ENCODE measurements at places on chromosomes 2 and 18.

DNA sequence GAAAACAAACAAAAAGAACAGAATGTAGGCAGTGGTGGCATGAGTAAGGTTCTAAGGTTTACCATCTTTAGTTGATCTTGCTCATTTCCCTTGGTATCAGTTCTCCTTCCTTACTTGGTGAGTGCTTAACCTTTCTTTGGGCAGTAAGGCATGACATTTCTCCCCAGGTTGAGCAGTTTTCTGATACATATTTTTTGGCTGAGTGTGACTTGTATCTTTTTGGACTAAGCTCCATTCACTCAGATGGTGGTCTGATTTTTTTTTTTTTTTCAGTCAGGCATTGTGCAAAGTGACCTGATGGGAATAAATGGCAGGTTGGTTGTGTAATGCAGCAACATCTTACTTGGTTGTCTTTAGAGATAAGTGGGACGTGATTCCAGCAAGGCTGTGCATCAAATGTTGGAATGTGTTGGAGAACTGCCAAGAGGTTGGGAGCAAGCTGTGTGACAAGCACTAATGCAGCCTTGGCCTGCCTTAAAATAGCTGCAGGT lies 15.1 kb downstream of the SPTBN1 start:
- no peak for DNase-seq

GRCh38 chr2:105426626-105427292 lies 27.9 kb upstream of the FHL2 start:
- DNase-seq, result no peak

- DNase-seq, result peak; percentile 47
Measured at GRCh38 chr2:73979021-73979420, 5.7 kb upstream of the TET3 start.

GRCh38 chr2:150676747-150677383 lies 189.4 kb upstream of the RND3 start:
- DNase-seq, result no peak

- DNase-seq, result no peak
Measured at GRCh38 chr2:37287966-37288365, 36.7 kb downstream of the PRKD3 start.

- no peak for DNase-seq
Measured at GRCh38 chr18:68714366-68714711, 569 bp downstream of the TMX3 start.

DNA sequence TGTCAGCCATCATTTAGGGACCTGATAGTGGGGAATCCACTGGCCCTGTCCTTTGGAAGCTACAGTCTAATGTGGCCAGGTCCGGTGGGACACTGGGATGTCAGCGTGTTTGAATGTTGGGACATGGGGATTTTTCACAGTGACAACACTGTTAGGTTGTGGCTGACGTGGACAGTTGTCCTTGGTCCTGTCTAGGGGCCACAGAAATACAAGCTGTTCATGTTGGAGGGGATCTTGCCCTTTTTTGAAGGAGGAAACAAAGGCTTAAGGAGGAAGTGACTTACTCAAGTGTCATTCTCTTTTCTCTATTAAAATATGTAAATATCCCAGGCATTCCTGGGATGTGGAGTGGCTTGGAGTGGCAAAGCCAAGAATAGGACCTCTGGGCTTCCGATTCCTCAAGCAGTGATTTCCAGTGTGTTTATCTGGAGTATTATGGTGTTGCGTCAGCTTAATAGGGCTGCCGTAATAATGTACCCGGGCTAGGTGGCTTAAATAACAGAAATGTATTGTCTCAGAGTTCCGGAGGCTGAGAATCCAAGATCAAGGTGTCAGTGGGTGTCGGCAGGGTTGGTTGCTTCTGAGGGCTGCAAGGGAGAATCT lies 8.5 kb downstream of the ACOXL start:
- no peak for DNase-seq

DNA sequence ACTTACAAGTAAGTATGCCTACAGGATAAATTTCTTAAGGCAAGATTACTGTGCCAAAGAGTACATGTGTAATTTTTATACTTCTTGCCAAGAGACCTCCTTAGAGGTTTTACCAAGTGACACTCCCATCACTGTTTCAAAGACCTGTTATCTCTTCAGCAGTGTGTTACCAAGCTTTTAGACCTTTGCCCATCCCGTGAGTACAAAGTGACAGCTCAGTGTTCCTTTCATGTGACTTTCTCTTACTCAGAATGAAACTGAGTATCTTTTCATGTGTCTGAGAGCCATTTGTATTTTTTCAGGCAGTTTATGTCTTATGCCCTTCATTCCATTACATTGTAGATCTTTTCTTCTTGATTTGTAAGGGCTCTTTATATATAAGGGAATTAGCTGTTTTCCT lies 287.5 kb upstream of the SALL3 start:
- no peak for DNase-seq

GRCh38 chr2:132521341-132521740 lies 104.7 kb downstream of the GPR39 start:
- no peak for DNase-seq

DNA sequence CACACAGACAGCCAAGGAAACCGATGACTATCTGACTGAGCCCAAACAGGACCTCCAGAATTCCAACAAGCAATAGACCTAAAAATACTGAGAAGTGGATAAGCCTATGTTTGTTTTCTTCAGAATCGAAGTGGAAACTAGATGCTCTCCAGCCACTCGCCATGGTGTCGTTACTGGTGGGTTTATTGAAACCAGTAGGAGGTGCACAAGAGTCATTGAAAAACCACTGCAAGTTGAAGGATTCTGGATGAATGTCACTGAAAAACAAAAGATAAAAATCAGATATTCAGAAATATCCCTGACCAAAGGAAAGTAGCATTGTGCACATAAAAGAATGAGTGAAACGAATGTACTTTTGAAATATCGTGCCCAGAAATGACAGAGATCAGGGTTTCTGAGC lies 15.3 kb downstream of the TM4SF20 start:
- DNase-seq, result no peak

DNA sequence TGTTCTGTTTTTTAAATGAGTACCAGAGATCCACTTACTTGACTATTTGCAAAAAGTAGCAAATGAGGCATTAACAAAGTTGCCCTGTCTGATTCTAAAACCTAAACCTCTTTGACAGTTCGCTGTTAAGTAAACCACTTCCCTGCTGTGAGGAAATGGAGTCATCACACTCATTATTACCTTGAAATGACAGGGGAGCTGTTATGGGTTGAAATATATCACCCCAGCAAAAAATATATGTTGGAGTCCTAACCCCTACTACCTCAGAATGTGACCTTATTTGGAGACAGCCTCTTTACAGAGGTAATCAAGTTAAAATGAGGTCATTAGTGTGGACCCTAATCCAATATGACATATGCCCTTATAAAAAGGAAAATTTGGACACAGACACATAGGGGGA lies 36.1 kb downstream of the DHRS9 start:
- no peak for DNase-seq

DNA sequence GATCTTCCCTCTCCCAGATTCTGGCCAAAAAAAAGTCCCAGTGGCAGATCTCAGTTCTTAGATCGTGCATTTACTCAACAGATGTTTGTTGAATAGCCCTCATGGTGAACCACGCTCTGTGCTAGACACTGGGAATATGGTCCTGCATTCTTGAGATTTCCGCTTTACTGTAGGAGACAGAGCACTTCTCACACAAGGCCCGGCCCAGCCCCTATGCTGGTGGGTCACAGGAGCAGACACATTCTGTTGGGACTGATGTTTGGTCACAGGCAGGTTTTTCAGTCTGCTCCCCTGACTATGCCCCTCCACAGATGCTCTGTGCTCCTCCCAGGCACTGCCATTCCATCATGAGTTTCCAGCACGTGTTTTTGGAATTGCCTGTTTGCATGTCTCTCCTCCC lies 110.9 kb downstream of the RAPGEF4 start:
- no peak for DNase-seq

DNA sequence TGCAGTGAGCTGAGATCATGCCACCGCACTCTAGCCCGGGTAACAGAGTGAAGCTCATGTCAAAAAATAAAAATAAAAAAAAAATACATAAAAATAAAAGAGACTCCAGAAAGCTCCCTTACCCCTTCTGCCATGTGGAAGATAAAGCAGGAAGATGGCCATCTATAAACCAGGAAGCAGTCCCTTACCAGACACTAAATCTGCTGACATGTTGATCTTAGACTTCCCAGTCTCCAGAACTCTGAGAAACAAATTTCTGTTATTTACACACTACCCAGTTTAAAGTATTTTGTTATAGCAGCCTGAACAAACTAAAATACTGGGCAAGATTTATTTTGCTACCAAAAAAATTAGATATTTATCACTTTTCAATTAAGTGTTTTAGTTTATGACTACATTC lies 136.2 kb upstream of the SMAD7 start:
- DNase-seq, result no peak

DNA sequence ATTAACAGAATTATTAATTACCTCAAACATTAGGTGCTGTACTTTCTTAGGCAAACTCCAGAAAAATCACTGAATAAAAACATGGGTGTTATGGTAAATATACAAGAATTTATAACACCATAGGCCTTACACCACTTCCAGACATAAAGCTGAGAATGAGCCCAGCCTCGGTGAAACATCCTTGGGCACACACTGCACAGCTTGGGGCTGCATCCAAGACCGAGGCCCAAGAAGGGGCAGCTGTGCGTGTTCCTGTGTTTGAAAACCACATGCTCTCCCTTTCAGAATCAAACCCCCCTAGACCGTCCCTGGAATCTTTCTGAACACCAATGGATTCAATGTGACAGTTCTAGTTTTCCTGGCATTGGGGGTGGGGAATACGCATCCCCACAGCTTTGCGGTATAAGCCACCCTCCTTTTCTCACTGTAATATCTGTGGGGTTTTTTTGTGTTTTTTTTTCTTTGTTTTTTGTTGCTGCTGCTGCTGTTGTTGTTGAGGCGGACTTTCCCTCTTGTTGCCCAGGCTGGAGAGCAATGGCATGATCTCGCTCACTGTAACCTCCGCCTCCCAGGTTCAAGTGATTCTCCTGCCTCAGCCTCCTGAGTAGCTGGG lies 12.9 kb downstream of the ERFE start:
- DNase-seq, result no peak

- DNase-seq, result no peak
Measured at GRCh38 chr2:218015586-218016521, 13.1 kb upstream of the TNS1 start.

DNA sequence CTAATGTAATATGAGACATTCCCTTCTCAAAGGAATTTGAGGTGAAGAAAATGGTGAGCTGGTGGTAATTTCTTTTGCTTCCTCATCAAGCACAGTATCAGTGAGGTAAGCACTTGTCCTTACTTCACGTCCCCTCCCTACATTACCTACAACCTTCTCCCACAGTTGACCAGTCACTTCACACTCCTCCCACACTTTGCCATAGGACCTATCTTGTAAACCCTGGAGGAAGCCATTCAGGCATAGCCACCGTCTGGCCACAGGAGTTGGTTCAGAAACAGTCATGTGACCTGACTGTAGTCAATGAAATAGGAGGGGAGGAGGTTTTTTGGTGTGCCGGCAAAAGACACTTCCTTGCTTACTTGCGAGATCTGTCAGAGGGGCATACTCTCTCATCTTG lies 12.1 kb downstream of the ACOXL start:
- DNase-seq, result no peak

DNA sequence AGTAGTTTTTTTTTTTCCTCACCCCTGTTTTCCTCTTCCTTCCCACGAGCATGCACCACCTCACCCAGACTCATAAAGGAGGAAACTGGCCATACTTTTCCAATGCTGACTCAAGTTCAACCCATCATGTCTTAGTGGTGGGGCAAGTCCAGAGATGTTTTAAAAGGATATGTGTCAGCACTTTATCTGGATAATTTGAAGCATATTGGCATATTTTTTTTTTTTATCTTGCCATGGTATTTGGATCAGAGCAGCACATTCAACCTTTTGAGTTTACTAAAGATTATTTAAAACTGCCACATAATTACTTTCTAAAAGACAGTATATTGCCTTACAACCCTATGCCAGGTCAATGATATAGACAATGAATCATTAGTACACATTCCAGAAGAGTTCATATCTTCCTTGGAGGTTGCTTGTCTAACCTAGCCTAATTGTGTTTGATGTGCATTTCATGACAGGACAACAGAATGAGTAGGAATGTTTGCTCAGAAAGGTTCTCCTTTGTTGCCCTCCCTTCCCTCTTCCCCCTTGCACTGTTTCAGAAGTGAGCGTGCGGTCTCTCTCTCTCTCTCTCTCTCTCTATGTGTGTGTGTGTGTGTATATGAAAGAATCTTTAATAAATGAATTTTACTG lies 950.7 kb upstream of the FAM98A start:
- DNase-seq, result no peak

DNA sequence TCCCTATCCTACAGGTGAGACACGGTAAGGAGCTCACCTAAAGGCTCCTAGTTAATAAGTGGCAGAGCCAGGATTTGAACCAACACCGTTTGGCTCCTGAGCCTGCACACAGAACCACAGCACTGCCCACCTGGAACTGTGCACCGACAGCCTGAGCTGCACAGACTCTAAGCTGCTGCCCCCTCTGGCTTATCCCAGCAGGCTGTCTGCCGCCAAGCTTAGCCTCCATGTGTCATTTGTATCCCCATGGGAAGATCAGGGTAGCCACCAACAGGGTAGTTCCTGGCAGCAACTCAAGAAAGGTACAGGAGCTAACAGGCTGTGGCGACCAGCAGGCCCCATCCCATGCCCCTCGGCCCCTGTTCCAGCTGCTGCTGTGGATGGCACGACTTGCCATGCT lies 135.7 kb downstream of the LRRC30 start:
- DNase-seq, result no peak

Measured in stimulated activated CD4-positive, alpha-beta T cell treated with anti-CD3 and anti-CD28 coated beads, Interleukin-4, amount 100 ng/mL, for 4 hours (primary cell).